ENCODE measurements at places on chromosomes 4 and X.

GRCh38 chrX:108036298-108036973 lies 8.4 kb upstream of the VSIG1 start:
- no peak for DNase-seq

- DNase-seq: no peak
Measured at GRCh38 chr4:128355305-128355704, 67.7 kb upstream of the PGRMC2 start.

DNA sequence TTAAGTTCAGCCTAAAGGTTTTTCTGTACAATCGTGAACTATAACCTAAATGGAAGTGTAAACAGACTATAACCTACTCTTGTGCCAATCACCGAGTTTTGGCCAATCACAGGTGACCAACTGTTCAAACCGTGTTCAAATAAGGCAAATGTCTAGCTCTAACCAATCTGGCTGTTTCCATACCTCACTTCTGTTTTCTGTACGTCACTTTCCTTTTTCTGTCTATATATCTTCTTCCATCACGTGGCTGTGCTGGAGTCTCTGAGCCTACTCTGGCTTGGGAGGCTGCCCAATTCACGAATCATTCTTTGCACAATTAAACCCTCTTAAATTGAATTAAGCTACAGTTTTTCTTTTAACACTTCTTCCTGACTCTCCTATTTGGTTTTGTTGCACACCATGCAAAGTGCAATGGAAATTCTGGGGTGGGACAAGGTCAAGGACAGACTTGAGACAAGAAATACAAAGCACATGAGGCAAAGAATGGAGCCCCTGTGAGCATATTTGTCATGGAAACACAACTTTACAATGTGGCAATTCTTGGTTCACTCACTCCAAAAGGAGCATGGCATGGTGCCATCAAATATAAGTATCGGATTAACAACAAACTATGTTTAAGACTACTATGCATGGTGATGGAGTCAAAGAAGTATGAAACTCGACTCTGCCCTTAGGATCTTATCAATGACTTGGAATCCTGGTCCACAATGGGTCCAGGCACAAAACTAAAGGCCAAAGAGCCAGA lies 115.7 kb upstream of the FAM9B start:
- DNase-seq: no peak

GRCh38 chr4:108139089-108139488 lies 29.6 kb downstream of the LEF1 start:
- no peak for DNase-seq

DNA sequence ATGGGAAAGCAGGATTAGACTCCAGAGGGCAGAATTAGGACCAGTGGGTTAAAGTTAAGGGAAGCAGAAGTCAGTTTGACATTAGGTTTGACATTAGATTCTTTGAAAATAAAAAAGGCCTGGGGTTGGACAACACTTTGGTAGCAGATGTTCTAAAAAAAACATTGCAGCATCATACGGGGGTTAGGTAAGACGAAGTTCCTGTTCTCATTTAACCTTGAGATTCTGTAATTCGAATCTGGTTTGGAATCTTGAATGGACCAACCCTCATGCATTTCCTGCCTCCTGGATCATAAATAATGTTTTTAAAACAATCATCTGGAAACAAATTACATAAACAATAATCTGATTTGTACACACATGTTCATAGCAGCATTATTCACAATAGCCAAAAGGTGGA lies 181.0 kb downstream of the SHROOM3 start:
- no peak for DNase-seq

DNA sequence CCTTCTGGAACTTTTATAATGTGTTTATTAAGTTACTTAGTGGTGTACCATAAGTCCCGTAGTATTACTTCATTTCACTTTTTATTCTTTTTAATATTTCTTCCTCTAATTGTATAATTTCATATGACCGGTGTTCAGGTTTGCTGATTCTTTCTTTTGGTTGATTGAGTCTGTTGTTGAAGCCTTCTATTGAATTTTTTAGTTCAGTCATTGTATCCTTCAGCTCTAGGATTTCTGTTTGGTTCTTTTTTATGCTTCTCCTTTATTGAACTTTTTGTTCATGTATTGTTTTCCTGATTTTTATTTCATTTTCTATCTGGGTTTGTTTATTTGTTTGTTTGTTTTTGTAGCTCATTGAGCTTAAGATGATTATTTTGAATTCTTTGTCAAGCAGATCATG lies 8.8 kb downstream of the CEP44 start:
- DNase-seq: no peak

- no peak for DNase-seq
Measured at GRCh38 chr4:4333265-4333706, 43.2 kb downstream of the ZBTB49 start.

GRCh38 chrX:149628280-149628679 lies 3.3 kb downstream of the TMEM185A start:
- no peak for DNase-seq

GRCh38 chr4:44996276-44996845 lies 270.0 kb upstream of the GNPDA2 start:
- DNase-seq: no peak

DNA sequence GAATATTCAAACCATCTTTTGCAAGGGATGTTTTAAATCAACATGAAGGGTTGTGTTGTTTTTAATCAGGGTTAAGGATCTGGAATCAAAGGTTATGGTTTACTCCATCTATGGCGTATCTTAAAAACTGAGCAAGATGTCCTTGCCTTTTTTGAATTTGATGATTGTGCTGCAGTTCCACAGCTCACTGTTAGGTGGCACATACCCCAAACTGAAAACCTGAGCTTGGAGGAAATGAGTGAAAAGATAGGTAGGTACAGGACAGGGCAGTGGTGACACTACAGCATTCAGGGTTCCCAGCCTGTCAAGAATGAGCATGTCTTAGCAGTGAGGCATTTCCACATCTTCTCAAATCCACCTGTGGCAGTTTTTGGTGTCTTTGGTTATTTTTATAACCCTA lies 13.1 kb upstream of the EOLA1 start:
- DNase-seq: no peak

- no peak for DNase-seq
Measured at GRCh38 chr4:137693641-137694040, 161.3 kb upstream of the PCDH18 start.

- no peak for DNase-seq
Measured at GRCh38 chr4:56414135-56414670, 21.2 kb downstream of the PPAT start.

GRCh38 chr4:176277162-176277904 lies 8.3 kb upstream of the ASB5 start:
- peak; percentile 7 for DNase-seq

GRCh38 chr4:6132716-6133115 lies 67.6 kb downstream of the JAKMIP1 start:
- DNase-seq: no peak

DNA sequence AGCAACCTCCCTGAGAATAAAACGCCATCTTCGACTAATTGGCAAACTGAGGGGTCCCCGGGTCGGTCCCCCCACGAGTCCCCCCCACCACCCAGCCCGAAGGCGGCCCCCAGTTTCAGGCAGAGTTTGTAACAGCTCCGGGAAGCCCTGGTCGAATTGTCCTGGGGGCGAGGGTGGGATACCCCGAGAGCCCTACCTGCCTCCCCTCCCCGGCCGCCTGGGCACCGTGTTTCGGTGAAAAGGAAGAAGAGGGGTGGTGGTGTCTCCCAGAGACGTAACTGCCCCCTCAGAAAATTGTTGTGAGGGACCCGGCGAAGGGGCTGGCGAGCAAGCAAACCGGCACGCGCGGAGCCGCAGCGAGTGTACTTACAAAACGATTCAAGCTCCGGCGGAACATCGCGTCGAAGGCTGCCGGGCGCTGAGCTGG lies 1.2 kb downstream of the ATP11C start:
- DNase-seq: no peak

GRCh38 chr4:148239494-148239985 lies 202.7 kb downstream of the NR3C2 start:
- DNase-seq: no peak

GRCh38 chrX:805103-805670 lies 174.6 kb downstream of the SHOX start:
- no peak for DNase-seq

DNA sequence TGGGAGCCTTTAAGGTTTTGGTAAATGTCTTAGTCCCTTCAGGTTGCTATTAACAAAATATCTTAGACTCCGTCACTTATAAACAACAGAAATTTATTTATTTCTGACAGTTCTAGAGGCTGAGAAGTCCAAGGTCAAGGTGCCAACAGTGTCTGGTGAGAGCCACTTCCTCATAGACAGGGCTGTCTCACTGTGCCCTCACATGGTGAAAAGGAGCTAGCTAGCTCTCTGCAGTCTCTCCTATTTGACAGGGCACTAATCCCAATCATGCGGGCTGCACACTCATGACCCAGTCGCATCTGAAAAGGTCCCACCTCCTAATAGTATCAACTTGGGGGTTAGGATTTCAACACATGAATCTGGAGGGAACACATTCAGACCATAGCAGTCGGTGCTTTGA lies 63.4 kb upstream of the KLF3 start:
- no peak for DNase-seq

DNA sequence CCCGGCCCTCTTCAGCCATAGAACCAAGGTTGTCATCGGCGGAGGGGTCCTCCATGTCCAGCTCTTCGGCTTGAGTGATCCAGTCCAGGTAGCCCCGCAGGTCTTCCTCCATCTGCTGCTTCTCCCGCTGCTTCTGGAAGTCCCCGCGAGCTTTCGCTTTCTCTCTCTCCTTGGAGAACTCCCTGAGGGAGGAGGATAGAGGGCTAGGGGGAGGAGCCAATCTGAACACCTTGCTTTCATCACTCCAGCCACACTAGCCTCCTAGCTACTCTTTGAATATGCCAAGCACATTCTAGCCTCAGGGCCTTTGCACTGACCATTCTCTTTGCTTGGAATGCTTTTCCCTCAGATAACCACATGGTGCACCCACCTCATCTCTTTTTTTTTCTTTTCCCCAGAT lies 6.2 kb downstream of the CACNA1F start:
- DNase-seq: no peak

- no peak for DNase-seq
Measured at GRCh38 chr4:64713256-64713840, 304.1 kb upstream of the TECRL start.

DNA sequence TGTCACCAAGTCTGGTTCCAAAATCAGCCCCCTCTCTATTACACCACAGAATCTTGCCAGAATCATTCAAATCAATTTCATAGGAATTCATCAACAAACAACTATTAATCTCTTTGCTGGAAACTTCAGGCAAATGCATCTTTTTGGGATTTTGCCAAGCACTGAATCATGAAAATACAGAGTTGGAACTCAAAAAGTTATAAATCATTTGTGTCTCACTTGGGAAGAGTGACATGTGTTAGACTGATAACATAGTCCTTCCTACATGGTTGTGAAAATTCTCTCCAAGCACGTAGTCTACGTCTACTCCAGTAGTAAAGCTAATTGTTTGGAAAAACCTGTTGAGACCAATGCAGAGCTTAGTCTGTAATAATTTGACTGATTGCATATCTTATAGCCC lies 19.0 kb downstream of the CXCL8 start:
- DNase-seq: no peak

DNA sequence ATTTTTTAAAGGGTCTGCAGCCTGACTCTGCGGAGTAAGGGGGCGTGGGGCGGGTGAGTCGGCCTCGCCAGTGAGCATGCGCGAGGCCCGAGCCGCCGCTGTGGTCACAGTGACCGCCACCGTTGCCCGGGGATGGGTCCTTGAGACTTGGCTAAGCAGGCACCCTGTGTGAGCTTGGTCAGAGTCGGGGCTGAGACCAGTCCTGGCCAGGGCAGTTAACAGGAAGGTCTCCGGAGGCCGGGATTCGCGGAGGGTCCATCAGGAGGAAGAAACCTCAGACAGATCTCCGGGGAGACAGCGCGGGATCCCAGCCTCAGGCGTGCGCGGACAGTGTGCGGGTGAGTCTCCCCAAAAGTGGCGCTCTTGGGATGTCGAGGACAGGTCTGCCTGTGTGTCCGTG lies 1384.4 kb upstream of the PCDH10 start:
- no peak for DNase-seq

DNA sequence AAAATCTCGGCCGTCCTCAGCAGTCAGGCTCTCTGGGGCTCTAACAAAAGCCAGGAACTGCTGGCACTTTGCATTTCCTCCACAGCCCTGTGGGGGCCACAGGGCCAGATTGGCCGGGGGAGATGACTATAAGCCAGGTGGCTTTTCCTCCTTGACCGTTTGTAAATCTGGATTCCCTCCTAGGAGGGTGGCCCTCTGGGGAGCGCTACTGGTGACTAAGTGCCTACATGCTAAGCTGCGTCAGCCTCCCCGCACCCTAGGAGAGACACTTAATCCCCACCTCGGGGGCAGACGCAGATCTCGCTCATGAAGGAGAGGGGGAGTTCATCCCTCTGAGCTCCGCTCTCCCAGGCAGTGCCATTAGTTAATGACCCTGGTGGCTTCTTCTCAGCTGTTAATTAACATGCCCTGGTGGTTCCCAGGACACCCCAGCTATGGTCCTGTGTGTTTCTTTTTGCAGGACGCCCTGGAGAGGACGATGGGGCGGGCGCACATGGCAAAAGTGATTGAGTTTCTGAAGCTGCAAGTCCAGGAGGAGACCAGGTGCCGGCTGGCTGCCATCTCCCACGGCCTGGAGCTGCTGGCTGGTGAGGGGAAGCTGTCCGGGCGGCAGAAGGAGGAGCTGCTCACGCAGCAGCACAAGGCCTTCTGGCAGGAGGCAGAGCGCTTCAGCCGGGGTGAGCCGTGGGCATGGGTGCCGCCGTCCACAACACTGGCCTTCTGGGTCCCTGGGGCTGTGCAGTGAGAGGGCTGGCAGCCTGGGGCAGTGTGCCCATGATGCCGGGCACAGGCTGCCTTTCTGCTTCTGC lies 41.6 kb downstream of the EVC start:
- DNase-seq: no peak

DNA sequence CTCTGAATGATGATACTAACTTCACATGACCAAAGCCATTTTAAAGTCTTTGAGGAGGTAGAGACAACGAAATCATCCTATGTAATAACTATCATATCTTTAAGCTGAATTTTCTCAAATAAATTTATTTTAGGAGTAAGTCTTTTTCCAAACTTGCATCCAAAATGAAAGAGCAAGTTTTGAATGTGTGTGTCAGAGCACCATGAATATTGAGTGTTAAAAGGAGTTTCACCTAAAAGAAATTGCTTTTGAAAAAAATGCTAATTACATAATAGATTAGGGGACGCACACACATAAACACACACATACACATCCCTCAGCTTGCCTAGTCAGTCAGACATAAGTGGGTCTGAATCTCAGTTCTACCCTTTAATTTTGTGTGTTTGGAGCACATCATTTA lies 1.9 kb downstream of the ANK2 start:
- no peak for DNase-seq

DNA sequence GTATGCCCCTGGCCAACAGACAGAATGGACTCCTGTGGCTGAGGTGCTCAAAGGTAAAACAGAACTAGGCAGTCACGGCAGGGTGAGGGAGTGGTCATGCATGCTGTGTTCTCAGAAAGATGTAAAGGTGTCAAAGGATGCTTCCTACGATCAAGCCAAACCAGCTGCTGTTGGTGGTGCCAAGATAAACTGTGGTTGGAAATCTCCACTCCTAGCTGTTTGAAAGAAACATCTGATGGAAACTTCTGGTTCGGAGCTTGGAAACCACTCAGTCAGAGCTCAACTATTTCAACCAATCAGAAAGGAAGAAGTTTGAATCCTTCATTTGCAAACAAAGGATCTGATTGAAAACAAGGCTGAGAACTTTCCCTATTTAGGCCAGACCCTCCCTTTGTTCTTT lies 68.5 kb upstream of the DDX60 start:
- no peak for DNase-seq

Measured in stimulated activated CD4-positive, alpha-beta T cell treated with anti-CD3 and anti-CD28 coated beads, TNF-alpha, amount 100 ng/mL, for 48 hours (primary cell).